Activated T-cell treated with anti-CD3 and anti-CD28 coated beads for 1 hour (primary cell): ENCODE measurements at places on chromosomes 2 and 18.

DNA sequence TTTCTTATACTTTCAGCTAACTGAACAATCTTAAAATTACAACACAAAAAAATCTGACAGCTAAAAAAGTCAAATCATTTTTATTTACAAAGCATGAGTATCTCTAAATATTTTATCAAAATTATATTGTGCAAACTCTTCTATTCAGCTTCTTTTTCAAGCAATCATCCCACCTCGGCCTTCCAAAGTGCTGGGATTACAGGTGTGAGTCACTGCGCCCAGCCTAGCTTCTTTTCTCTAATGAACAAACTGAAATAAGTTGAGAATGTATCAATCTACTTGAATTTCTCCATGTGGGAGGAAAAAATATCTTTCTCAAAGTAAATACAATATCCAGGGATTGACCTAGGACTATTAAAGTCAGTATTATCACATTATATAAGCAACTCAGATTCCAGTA lies 14.9 kb downstream of the NDUFS1 start:
- no peak for DNase-seq

GRCh38 chr18:77059294-77059916 lies 73.2 kb downstream of the MBP start:
- no peak for DNase-seq

DNA sequence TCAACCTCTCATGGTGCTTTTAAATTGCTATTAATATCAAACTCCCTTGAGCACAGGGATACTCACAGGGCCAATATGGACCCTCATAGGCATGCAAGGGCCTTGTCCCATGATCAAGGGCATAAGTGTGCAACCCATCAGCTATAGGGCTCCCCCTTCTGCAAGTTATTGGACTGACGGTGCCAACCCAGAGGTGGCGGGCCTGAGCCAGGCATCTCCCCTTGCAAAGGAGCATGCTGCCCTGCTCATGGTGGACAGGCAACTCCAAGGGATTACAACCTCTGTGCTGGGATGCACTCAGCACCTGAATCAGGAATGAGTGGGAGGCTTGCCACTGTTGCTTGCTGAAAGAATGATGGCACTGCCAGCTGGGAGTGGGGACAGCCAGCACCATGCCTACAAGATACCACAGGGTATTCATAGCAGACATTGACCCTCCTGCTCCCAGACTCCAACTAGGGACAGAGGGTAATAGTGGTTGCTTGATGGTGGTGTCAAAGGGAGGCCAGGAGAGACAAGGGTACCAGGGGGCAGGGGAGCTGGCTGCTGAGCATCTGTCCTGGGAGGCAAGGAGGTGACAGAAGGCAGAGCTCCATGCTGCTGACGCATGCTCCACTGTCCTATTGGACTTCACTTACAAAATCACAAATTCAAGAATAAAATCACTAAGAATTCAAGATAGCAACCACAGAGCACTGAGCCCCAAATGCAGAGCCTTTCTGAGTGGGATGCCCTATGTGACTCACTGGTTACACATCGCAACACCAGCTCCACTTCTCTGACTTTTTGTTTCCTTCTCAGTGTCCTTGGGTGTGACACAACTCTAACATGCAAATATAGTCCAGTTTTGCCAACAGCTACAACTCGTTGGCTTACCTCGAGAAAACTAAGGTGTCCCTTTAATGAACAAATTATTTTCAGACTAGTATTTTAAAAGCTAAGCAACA lies 157.1 kb upstream of the CCDC150 start:
- DNase-seq = no peak

GRCh38 chr2:113285816-113286215 lies 7.1 kb upstream of the PAX8 start:
- DNase-seq = no peak

GRCh38 chr18:48006415-48007175 lies 76.1 kb upstream of the SMAD2 start:
- DNase-seq = no peak

- DNase-seq = no peak
Observed at GRCh38 chr2:239692362-239692851, 291.6 kb upstream of the HDAC4 start.

DNA sequence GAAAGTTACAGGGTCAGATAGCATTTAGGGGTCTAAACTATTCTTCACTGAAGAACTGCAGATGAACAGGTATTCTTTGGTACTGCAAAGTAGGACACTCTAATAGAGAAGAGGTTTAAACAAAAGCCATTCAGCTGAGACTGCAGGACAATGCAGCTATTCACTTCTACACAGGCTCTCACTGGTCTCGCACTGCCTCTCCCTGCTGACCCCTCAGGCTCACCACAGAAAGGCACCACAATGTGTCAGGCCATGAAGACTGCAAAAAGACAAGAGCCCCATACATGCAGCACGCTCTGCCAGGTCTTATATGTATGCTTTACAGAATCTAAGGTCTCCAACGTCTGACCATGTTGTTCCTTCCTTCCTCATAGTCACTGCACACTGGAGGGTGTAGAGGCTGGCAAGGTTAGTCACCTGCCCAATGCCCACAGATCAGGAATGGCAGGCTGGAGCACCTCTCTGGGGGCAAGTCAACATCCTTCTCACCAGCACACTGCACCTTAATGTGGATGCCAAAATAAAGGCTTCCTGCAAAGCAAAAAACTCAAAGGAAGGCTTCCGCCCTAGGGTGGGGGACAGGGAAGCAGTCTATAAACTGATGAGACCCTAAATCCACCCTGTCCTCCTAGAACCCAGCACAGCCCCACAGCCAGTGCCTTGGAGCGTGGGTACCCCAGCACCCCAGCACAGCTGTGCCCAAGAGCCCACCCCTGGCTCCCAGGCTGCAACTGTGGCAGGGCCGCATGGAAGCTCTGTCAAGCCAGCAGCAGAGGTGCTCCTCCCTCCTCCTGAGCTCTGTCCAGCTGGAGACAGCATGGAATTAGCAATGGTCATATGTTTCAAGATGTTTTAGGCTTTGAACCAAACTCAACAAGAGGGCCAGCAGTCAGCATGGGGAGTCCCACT lies 10.7 kb upstream of the RNU4ATAC start:
- no peak for DNase-seq

DNA sequence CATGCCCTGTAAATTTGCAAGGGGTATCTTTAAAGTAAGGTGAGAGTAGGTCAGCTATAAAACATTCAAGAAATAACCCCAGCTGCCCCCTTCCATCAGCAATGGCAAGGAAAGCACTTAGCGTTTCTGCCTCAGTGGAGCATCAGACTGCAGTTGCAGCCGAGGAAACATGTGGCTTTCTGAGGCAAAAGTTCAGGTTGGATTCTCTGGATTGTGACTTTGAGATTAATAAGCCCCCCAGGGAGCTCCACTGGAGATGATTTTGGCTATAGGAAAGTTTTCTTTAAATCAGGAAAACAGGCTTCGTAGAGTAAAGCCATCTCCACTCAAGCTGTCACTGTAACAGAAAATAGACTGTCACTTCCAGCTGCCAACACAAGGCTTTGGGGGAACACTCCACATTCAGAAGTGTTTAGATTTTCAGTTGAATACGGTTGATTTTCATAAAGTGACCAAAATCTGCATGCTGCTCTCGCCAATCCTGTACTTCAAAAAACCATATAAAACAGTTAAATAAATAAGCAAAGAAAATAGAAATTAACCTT lies 15.3 kb upstream of the RIT2 start:
- DNase-seq = no peak

DNA sequence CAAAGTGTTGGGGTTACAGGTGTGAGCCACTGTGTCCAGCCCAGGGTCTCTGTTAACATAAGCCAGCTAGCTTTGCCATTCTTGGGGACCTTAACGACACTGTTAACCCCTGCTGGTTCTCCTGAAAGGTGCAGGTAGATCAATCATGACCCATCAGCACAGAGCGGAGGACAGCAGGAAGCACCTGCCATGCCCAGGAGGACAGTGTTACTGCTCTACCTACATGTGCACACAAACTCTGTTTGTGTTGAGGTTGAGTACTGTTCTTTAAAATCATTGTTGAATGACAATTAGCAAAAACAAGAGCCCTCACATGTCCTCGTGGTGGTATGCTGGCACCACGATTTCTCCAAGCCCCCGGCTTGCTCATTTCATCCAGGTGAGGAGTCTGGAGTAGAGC lies 120.9 kb downstream of the FAM210A start:
- DNase-seq = no peak

DNA sequence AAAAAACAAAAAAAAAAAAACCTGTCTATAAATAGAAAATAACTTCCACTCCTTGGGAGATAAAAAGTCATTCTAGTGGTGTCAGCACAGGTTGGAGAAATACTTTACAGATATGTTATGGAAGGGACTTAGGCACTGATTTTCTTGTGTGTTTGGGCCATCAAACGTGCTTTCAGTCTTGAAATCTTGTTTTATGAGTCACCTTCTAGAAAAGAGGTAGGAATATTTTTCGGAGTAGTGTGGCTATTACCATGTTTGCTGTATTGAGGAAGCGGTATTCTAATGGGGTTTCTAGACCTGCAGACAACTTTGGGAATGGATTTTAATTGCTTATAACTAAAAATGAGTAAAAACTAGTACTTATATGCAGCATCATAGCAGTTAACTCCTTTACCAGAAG lies 12.0 kb downstream of the HNMT start:
- DNase-seq = no peak

DNA sequence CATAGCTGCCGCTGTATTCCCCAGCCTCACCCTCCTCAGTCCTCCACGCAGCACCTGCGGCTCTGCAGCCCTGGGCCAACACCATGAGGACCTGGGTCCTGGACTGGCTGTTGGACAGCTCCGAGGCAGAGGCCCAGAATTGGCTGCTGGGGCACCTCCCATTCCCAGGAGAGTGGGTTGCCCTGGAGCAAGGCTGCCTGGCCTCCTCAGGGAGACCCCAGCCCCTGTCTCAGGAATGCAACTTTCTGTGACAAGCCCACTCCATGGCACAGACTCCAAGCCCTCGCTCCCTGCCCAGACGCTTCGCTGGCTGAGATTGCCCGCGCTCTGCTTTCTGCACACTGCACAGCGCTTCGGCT lies 33.0 kb downstream of the CYP26B1 start:
- DNase-seq = no peak

GRCh38 chr2:47655563-47655880 lies 127.4 kb upstream of the MSH6 start:
- DNase-seq = no peak

GRCh38 chr2:78546843-78547242 lies 478.7 kb upstream of the REG3G start:
- DNase-seq = no peak

- no peak for DNase-seq
Observed at GRCh38 chr2:104249629-104250028, 604.3 kb upstream of the POU3F3 start.

GRCh38 chr2:150625303-150625702 lies 137.8 kb upstream of the RND3 start:
- DNase-seq = no peak

DNA sequence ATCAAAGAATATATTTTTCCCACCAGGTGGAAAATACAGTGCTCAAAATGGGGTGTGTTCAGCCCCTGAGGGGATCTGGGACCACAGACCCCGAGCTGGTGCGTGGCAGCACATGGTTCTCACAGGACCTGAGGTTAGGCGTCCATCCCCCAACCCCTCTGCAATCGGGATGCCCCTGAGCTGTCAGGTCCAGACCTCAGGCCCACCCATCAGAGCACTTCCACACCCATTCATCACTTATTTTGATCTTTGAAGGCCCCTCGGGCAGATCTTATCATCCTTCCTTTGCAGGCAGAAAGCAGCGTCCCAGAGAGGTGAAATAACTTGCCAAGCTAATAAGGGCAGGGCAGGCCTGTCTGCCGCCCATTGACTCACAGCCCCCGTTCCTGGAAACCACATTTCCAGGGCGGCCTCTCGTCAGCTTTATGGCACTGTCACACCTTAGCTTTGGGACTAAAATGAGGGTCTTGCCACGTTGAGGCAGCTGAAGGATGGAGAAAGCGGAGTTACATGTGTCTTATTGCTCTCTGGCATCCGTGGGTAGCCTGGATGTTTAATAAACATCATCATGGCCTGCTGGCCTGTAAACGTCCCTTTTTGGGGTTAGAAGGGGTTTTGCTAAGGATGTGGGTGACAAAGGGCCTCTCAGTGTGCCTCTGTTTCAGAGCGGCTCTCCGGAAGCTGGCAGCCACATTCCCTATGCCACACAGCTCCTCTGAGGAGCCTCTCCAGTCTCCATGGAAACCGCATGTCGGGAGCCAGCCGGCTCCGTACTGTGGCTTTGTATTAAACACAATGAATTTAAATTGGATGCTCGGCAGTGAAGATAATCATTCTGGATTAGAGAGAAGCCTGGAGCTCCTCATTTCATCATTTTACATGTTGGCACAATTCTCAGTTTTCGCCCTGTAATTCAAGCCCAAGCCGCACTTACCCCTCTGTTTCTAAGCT lies 58.3 kb upstream of the MAPRE3 start:
- no peak for DNase-seq

GRCh38 chr2:584863-585823 lies 92.1 kb downstream of the TMEM18 start:
- DNase-seq = peak; percentile 9

DNA sequence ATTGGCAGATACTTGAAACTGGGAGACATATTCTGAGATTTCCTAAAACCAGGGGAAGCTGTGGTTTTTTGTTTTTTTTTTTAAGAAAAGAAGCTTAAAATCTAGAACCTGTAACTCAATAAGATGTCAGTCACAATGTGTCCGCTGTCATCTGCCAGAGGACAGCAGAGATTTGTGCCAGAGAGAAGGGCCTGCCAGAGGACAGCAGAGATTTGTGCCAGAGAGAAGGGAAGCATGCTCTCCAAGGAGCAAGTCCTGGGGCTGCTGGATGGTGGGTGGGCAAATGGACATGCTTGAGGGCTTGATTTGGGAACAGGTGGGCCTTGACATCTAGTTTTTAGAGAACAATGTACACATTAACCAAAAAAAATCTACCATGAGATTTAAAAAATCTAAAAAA lies 77.9 kb downstream of the CCDC93 start:
- no peak for DNase-seq

DNA sequence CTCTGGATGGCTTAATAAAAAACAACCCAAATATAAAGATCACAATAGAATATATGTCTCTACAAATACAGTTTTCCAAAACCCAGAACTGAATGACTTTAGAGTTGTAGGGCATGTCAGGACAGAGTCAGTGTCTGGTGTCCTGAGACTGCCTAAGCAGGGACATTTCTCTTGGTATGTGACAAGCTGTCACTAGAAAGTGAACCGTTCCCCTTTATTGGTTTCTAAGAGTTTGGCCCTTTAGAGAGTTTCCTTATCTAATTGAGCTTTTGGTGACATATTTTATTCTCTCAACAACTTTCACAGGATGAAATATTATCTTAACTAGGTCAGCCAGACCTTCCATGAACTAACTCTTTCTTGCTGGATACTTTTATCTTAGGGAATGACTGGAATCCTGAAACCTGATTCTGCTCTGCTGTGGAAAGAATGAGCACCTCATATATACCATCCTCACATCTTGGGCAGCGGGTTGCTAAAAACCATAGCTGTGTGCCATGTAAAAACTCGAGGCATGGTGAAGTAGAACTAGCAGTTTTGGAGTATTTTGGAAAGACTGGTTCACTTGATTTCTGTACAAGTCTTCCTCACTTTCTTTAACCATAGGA lies 54.8 kb downstream of the CAVIN2 start:
- DNase-seq = no peak

DNA sequence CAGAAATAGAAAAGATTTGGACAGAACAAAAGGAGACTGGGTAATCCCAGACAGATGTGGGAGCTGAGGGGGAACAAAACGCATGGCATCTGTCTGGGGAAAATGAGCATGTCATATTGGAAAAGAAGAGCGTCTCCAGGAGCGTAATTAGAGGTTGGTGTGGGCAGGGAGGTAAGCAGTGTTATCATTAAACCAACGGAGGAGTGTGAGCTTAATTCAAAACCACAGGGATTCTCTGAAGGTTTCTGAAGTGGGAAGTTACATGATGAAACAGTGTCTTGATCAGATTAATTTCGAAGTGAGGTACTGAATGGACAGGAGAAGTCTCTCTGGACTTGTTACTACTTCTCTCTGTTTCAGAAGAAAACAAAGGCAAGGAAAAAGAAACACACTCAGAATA lies 53.3 kb downstream of the DTNB start:
- DNase-seq = no peak
